Left renal cortex interstitium (tissue), 4 donors: ENCODE measurements at places on chromosomes 1 and 21. TPM values are rescaled to one million over a fixed set of nuclear protein-coding genes. Genes with fewer than 3 reads are reported as not detected.

DNA sequence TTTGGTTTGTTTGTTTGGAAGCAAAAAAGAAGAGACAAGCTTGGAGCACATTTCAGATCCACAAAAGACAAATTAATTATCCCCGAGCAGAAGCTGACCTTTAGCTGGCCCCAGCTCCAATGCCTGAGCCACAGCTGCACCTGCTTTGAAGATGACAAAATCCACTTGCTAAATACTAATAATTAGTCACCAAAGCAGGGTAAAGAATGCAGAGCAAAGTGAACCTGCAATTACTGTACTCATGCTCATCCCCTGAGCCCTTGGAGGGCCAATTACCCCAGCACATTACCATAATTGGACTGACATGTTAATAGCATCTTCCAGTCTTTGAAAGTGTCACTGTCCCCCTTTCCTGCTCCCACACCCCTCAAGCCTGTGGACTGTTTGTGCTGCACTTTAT is 38.2 kb upstream of the KCND3 start:
- no peak for DNase-seq

DNA sequence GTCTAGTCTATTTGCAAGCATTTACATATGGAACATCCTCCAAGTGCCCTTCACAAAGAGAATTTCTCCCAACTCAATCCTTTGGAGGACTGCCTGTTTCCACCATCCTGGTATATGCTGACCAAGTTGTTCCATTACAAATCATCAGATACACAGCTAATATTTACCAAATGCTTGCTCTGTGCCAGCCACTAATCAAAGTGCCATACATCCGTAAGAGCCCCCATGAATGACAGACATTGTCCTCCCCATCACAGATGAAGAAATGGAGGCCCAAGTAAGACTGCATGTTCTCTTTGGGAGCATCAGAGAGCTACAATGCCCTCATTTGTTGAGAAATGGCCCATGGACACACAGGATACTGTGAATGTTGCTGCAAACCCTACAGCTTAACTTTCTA is 130.0 kb upstream of the BACE2 start:
- DNase-seq: no peak

DNA sequence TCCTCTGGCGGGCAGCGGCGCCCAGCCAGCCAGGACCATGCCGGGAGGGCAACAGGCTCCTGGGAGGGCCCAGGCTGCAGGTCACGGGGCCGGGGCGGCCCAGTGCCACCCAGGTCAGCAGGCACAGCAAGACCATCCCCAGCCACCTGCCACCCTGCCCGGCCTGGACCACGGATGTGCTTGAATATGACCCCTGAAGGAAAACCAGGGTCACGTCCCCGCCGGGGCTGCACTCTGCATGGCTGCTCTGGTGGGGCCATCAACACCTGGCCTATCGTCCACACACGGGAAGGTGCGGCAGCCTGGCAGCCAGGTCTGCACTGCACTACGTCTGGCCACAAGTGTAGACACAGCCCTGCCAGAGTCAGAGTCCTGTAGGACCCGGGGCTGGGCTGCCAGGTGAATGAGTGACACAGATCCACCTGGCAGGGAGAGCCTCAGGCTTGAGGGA is 6.9 kb downstream of the WNT9A start:
- DNase-seq: no peak

- DNase-seq: no peak
Measured at GRCh38 chr1:219927956-219928790, at the start of gene SLC30A10. TSS of gene SLC30A10 (minus strand) at chr1:219928557. CDS start at chr1:219928440, 117 bp downstream.

DNA sequence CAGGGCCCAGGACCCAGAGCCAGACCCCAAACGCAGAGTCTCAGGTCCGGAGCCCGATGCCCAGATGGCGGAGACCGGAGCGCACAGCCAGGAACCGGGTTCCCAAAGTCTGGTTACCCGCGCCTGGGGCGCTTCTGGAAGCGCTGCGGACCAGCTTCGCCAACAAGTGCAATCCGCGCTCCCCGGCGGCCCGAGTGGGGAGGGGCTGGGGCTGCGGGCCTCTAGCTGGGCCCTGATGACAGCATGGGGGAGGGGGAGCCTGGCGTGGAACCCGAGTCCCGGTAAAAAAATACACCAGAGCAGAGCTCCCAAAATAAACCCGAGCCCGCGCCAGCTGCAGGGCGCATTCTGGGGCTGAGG is 494 bp downstream of the NT5C1A start:
- no peak for DNase-seq

GRCh38 chr1:248622570-248623001 is 12.3 kb downstream of the OR2T11 start:
- DNase-seq: no peak

DNA sequence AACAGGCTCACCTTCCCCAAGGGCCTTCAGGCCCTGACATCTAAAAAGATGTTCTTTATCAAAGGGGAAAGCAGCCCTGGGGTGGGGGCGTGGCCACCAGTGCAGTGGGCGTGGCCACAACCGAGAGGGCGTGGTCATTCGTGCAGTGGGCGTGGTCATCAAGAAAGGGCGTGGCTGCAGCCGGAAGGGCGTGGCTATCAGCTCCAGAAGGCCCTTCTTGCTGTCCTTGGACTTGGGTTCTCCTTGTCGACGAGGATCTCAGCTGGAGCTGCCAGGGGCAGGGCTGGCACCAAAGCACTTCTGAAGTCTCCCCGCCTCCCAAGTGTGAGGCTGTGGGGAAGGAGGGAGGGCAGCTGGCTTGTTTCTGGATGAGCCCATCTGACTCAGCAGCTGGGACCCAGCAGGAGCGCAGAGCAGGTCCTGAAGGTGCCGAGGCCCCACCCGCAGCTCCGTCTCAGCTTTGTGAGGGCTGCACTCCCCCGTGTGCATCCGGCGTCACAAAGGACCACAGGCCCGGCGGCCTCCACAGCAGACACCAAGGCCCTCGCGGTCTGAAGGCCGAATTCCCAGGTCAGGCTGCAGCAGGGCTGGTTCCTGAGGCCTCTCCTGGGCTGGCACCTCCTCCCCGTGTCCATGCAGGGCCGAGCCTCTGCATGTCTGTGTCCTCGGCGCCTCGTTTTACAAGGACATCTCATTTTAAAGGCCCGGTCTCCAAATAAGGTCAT is 12.8 kb downstream of the PDE9A start:
- no peak for DNase-seq

DNA sequence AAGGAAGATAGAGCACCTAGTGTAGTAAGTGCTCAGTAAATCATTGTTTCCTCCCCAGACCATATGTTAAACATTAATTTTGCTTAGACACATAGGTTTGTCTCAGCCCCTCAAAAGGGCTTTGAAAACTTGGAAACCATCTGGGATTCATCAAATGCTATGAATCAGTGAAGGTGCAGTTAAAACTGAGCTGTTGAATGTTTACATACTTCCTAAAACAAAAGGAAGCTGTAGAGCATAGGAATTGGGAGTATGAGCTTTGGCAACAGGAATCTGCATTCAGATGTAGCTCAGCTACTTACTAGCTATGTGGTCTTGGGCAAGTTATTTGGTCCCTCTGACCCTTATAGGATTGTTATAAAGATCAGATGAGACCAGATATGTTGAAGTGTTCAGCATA is 18.7 kb upstream of the PODN start:
- DNase-seq: no peak

TCEANC2 gene
- 8.3 TPM for polyA plus RNA-seq

KISS1 gene
- polyA plus RNA-seq: 1.5 TPM

ZBTB37 gene
- polyA plus RNA-seq: 6.2 TPM

SGIP1 gene
- 16.8 TPM for polyA plus RNA-seq

IGSF9 gene
- polyA plus RNA-seq: 16.1 TPM

KLHDC9 gene
- polyA plus RNA-seq: 21.5 TPM
